ENCODE measurements at places on chromosomes 4 and X.
A peak's percentile ranks its signal among the peaks of the same experiment; 100 is the strongest.

GRCh38 chrX:65712005-65712806, 44.8 kb downstream of the MSN start:
- no peak for DNase-seq

GRCh38 chr4:145375416-145375815, 106.2 kb upstream of the SMAD1 start:
- DNase-seq = no peak

GRCh38 chr4:124025428-124025827, 628.8 kb downstream of the SPRY1 start:
- DNase-seq = no peak

DNA sequence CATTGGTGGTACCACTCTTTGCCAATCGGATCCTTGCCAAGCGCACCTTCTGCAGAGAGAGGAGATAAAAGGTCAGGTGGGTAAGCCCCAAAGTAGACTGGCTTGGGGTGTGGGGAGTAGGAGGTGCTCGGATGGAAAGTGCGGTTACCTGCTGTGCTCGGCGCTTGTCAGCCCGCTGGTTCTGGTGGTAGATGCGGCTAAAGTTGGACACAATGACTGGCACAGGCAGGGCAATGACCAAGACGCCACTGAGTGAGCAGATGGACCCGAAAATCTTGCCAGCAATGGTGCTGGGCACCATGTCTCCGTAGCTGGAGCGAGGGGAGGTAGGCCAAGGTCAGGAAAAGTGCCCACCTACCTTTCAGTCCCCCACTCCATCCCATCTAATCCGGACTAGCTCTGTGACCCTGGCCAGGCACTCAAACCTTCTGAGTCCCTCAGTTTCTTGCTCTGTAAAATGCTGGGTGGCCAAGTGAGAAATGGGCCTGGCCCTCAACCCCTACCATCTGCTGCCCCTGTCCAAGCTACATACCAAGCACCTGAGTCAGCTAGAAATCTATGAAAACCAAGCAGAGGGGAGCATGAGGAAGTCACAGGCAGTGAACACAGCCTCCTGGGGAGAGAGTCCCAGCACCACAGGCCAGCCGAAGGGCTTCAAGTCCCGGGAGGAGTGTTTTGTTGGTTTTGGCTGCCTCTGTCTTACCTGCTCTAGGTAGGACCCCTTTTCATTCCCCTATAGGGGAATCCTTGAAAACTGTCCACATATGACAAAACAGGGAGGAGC, 4.7 kb downstream of the KCND1 start:
- DNase-seq = no peak

- DNase-seq = no peak
These were observed 54.7 kb upstream of the MYOZ2 start for GRCh38 chr4:119080721-119081541.

DNA sequence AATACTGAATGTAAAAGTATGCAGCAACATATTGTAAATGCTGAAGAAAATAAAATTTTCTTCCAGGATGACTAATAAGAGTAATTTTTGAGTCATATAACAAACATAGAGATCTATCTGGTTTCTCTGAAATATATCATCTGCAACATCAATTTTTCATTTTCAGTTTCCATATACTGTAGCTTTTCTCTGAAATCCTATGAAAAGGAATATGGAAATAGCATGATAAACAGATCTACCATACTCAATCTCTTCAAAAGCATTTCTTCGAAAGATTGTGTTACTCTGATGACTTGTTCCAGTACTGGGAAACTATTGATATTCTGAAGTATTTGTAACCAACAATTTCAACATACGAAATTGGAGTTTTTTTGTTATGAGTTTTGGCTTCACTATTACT, 1156.7 kb downstream of the FAM133A start:
- DNase-seq = no peak

- no peak for DNase-seq
These were observed 166.5 kb downstream of the FBXW7 start for GRCh38 chr4:152369203-152369901.

- DNase-seq = no peak
These were observed 72.0 kb downstream of the PRPS1 start for GRCh38 chrX:107700317-107700774.

GRCh38 chr4:150387981-150388380, 194.0 kb upstream of the MAB21L2 start:
- DNase-seq = no peak

GRCh38 chr4:1596393-1596792, 87.7 kb downstream of the FAM53A start:
- DNase-seq = no peak

- DNase-seq = no peak
These were observed 55.3 kb upstream of the PRPS1 start for GRCh38 chrX:107573016-107573415.

- DNase-seq = no peak
These were observed 35.7 kb upstream of the GABRQ start for GRCh38 chrX:152601848-152602616.

- DNase-seq = no peak
These were observed 165.2 kb downstream of the SLC39A8 start for GRCh38 chr4:102180046-102180445.

- DNase-seq = peak; percentile 18
These were observed 69.7 kb downstream of the KLHL8 start for GRCh38 chr4:87150498-87151261.

GRCh38 chrX:17627026-17627425, 110.3 kb upstream of the SCML1 start:
- no peak for DNase-seq

- DNase-seq = no peak
These were observed 190.6 kb downstream of the GC start for GRCh38 chr4:71593311-71593710.

GRCh38 chr4:165541851-165542459, 163.1 kb downstream of the CPE start:
- no peak for DNase-seq

DNA sequence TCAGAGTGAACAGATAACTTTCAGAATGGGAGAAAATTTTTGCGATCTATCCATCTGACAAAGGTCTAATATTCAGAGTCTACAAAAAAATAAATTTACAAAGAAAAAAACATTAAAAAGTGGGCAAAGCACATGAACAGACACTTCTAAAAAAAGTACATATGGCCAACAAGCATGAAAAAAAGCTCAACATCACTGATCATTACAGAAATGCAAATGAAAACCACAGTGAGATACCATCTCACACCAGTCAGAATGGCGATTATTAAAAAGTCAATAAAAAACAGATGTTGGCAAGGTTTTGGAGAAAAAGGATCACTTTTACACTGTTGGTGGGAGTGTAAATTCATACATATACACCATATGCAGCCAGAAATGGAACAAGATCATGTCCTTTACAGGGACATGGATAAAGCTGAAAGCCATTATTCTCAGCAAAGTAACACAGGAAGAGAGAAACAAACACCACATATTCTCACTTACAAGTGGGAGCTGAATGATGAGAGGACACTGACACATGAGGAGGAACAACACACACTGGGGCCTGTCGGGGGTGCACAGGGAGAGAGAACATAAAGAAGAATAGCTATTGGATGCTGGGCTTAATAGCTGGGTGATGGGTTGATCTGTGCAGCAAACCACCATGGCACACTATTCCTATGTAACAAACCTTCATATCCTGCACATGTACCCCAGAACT, 41.6 kb upstream of the ITM2A start:
- DNase-seq = no peak

DNA sequence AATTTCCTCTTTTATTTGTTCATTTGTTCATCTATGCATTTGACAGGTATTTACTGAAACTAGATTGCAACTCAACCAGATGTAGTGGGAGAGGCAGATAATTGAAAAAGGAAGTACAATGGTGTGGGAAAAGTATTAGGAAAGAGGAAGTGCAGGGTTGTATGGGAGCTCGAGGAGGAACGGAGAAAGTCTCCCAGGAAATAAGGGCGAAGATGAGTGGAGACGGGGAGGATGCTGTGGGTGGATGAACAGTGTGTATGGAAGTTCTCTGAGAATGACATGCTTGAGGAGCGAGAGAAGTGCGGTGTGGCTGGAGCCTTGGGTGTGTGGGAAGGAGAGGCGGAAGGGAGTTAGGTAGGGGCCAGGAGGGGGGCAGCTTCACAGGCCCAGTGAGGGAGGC, 87.5 kb upstream of the DHX15 start:
- no peak for DNase-seq

GRCh38 chr4:84492737-84493091, 6.4 kb downstream of the NKX6-1 start:
- no peak for DNase-seq

- DNase-seq = no peak
These were observed 23.5 kb downstream of the PIR start for GRCh38 chrX:15469613-15470012.

DNA sequence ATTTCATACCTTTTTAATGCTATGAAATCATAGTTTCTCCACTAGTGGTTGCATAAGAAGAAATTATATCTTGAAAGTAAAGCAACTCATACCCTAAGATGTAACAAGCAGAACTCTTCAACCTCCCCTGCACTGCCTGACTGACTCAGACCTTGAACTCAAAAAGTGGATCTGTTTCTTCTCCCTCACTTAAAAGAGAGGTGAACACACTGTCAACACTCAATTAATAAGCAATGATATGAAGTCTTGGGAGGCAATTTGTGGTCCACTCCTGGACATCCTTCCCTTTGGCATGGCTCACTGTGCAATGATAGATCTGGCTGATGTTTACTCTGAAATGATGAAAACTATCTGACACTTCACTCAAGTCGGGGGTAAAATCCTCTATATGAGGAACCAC, 282.0 kb upstream of the DKK2 start:
- no peak for DNase-seq

GRCh38 chr4:151535366-151535765, 126.4 kb downstream of the FHIP1A start:
- DNase-seq = no peak

GRCh38 chrX:68461576-68461975, 28.3 kb upstream of the OPHN1 start:
- DNase-seq = no peak

- DNase-seq = no peak
These were observed 83.7 kb upstream of the DHRSX start for GRCh38 chrX:2584251-2585157.

- DNase-seq = no peak
These were observed 321.5 kb upstream of the POU3F4 start for GRCh38 chrX:83186632-83187031.

- DNase-seq = no peak
These were observed 101.2 kb upstream of the DUSP21 start for GRCh38 chrX:44742480-44743155.

- no peak for DNase-seq
These were observed 253.9 kb upstream of the PPARGC1A start for GRCh38 chr4:24143741-24144140.

DNA sequence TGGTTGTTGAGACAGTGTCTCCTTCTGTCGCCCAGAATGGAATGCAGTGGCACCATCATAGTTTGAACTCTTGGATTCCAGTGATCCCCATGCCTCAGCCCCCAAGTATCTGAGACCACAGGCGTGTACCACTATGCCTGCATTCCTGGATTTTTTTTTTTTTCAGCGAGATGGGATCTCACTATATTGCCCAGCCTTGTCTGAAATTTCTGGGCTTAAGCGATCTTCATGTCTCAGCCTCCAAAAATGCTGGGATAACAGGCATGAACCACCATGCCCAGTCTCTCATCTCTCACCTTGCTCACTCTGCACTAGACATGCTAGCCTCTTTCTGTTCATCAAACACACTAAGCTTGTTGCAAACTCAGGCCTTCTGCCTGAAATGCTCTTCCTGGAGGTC, 104.1 kb downstream of the UBE2K start:
- no peak for DNase-seq

DNA sequence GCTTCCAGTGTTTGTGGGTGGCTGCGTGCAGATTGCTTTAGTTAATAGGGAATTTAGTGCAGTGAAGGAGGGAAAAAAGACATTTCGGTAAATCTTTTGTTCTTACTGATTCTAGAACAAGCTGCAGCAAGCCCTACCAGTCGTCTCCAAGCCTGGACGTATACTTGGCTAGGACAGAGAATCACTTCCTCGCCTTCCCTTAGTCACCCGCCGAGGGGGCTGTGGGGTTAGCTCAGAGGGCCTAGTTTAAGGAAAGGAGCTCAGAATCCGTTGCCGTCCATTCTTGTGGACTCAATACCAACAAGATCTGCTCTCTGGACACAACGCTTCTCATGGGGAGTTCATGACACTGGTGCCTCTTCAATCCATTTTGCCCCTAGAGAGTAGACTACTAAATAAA, 36.3 kb upstream of the FAT1 start:
- DNase-seq = no peak

GRCh38 chr4:2598511-2599303, 62.3 kb downstream of the FAM193A start:
- DNase-seq = peak; percentile 46

- DNase-seq = no peak
These were observed 35.1 kb downstream of the PSAPL1 start for GRCh38 chr4:7399440-7400234.

- no peak for DNase-seq
These were observed 52.6 kb downstream of the HPRT1 start for GRCh38 chrX:134512566-134512965.

DNA sequence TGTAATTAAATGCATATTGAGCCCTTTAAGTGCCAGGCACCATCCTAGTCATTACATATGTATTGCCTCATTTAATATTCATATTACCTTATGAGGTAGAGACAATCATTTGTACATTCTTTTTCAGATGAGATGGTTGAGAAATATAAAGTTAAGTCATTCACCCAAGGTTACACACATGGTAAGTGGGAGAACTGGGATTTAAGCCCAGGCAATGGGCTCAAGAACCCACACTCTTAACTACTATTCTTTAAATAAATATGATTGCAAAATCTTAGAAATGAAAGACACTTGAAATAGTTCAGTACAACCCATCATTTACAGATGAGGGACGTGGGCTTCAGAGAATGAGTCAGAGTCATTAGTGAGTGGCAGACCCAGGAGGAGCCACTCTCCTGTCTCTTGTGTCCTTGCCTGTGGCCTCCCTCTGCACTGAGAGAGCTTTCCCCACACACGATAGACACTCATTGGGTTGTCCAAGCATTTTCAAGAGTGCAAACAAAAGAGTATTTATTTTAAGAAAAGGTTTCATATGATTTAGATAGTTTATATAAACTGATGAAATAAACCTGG, 60.8 kb downstream of the NPY1R start:
- no peak for DNase-seq

All from GM19239 (cell line).